ENCODE measurements at places on chromosomes 16 and 17. TPM values are rescaled to one million over a fixed set of nuclear protein-coding genes. Genes with fewer than 3 reads are reported as not detected.

- no peak for DNase-seq
These were observed 157.0 kb downstream of the CCDC182 start for GRCh38 chr17:57588086-57588485.

DNA sequence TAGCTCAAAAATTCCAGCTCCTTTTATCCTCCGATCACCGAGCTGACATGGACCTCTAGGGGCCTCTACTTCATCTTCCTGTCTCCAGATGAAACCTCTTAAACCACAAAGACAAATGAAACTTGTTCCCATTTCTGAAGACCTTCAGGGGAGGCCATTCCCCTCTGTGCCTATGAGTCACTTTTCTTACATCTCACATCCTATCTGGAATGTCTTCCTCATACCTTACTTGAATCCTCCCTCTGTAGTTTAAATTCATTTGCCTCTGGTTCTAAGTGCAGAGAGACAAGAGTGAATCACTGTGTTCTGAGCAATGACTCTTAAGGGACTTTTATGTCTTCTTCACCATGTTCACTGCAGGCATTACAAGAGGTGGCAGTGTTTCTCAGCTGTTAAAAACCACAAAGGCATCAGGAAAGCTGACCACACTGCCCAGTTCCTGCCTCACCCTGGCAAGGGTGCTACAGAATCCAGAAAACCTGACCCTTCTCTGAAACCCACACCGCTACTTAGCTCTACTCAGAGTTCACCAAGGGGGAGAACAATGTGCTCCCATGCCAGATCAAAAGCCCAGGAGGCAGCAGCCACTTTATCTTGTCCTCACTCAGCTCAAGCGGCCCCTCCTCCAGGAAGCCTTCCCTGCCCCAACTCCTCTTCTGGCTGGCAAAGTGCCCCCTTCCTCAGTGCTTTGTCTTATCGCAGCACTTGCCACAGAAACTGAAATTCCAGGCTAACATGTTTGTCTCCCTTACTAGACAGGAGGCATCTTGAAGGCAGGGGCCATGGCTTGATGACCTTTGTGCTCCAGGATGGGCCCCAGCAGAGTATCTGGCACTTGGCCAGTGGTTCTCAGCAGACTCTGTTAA, 6.4 kb downstream of the CUEDC1 start:
- DNase-seq = no peak

The RNF40 gene
- total RNA-seq = 47.9 TPM

- no peak for DNase-seq
These were observed 12.0 kb downstream of the VAC14 start for GRCh38 chr16:70788668-70789594.

The SLC22A31 gene
- total RNA-seq = not detected

DNA sequence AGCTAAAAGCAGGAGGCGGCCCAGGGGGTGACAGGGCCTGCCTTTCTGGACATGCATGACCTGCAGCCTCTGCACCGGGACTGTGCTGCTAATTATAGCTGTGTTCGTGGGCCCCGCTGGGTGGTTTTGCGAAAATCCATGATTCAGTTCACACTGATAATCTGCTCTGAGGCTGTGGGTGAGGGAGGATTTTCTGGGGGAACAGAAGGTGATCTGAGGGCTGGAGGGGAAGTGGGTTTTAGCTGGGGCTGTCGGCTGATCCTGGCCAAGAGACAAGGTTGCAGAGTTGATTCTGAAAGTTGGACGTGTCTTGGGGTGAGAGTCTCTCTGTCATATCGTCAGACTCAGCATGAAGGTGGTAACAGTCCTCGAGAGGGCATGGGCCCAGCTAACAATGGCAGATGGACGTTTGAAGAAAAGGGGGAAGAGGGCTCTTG, 187.5 kb upstream of the ZNF469 start:
- no peak for DNase-seq

The SCARF1 gene
- 10.9 TPM for total RNA-seq

DNA sequence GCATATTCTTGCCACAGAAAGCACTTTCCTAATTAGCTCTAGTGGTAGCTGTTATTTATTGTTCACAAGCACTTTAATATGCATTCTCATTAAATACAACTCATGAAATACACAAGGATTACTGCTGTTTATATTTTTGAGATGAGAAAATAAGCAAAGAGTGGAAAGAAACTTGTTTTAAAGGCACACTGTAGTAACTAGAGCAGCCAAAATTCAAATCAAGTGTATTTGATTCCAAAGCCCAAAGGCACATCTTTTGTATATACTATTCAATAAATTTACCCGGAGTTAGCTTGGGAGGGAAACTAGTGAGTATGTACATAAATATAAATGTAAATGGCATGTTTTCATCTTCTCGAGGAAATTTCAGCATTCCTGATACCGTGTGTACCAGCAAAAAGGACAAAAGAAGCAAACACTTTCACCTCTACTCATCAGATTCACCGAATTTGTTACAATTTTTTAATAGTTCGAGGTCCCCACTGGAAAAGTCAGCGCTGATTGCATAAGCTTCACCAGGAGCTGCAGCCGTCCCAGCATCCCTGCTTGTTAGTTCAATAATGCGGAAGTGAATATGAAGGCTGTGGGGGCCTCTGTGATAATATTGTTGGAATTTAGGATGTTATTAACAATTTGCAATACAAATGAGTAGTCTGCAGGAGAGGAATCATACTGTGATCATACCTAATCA, 371.6 kb upstream of the MON1B start:
- DNase-seq = no peak

DNA sequence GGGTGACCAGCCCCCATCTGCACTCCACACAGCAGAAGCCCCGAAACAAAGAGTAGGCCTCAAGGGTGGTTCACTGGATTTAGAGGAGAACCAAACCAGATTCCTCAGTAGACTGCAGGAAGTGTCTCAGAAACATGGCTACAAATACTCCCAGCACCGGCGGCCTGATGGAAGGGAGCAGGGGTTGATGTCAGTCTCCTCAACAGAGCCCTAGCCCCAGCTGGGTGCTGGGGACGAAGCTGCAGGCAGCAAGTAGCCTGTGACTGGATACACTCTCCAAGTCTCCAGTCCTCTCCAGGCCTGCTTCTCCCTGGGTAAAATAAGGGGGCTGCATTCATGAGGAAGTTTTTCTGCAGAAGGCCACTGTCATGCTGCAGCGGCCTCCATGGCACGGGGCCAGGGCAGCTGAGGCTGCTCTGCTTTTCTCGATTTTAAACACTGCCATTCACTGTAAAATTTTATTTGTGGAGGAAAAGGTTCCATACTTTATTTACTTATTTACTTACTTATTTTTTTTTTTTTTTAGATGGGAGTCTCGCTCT, 36.7 kb upstream of the SREBF1 start:
- no peak for DNase-seq

DNA sequence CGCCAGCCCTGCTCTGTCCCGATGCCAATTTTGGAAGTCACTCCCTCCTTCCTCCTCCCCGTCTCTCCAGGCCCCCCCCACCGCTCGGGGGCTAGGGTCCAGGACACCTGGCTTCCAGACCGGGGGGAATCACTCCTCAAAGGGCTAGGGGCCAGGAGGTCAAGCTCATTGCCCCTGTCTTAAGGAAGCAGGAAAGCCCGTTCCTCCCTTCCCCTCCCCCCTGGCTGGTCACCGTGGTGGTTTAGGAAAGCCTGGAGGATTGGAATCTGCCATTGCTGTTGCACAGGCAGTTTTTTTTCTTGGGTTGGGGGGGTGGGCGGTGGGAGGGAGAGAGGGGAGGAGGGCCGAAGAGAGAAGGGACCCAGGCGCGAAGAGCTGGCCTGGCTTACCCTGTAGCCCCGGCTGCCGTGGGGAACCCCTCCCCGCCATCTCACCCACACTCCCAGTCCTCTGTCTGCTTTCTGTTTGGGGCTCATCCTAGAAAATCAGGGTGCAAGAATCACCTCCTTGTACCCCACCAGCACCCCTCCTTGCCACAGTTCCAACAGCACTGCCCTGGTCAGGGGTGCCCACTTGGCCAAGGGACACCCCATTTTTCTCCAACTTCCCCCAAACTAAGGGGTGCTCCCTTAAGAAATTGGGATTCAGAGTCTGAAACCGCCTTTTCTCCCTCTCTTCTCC, 2.9 kb upstream of the BCL6B start:
- DNase-seq = peak; percentile 70

DNA sequence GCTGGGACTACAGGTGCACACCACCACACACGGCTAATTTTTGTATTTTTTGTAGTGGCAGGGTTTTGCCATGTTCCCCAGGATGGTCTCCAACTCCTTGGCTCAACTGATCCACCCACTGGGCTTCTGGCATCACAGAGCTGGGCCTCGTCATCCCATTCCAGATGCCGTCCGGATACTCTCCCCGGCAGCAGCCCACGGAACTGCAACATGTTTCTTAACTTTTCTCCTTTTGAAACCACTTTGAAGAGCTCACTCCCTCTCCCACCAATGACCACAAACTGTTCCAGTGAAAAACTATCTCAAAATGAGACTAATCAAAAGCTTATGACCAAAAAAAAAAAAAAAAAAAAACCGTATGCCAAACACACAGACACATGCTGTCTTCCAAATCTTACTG, 17.6 kb downstream of the PEMT start:
- no peak for DNase-seq

GRCh38 chr17:15957206-15957605, 12.3 kb downstream of the ADORA2B start:
- DNase-seq = no peak

- no peak for DNase-seq
These were observed 8.0 kb downstream of the BRD7 start for GRCh38 chr16:50360779-50361178.

DNA sequence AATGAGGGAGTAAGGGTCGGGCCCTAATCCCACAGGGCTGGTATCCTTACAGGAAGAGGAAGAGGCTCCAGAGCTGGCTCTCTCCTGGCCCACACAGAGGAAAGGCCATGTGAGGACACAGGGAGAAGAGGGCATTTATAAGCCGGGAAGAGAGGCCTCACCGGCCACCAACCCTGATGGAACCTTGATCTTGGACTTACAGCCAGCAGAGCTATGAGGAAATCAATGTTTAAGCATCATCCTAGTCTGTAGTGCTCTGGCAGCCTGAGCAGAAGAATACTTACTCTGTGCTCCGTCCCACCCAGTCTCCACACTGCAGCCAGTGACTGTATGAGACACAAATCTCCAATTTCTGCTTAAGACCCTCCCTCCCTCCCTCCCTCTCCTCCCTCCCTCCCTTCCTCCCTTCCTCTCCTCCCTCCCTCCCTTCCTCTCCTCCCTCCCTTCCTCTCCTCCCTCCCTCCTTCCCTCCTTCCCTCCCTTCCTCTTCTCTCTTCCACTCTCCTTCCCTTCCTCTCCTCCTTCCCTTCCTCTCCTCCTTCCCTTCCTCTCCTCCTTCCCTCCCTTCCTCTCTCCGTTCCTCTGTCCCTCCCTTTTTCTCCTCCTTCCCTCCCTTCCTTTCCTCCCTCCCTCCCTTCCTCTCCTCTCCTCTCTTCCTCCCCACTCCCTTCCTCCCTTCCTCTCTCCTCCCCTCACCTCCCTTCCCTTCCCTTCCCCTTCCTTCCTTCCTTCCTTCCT, 8.9 kb upstream of the TMEM220 start:
- no peak for DNase-seq

DNA sequence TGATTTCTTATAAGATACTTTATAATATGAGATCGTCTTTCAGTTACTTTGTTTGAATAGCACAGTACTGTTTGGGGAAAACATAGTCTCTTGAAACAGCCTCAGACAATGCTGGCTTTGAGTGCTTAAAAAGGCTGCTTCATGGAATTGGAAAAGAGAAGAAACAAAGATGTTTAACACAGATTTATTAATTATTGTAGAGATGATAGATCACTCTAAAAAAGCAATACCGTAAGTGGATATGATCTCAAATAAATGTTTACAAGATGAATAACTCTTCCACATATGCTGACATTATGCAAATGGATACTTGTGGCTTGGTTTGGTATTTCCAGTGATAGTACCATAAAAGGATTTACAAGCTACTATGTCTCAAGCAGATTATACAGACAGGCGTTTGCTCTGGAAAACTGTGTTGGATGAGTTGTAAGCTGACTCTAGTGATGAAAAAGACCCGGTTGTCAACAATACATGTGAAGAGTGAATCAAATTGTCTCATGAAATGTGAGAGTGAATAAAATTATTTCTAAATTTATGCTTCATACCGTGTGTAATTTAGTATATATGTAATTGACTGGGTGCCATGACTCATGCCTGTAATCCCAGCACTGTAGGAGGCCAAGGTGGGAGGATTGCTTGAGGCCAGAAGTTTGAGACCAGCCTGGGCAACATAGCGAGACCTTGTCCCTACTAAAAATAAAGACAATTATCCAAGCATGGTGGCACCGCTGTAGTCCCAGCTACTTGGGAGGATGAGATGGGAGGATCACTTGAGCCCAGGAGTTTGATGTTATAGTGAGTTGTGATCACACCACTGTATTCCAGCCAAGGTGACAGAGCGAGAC, 105.4 kb downstream of the FTO start:
- no peak for DNase-seq

The NSMCE1 gene
- total RNA-seq = 27.2 TPM

DNA sequence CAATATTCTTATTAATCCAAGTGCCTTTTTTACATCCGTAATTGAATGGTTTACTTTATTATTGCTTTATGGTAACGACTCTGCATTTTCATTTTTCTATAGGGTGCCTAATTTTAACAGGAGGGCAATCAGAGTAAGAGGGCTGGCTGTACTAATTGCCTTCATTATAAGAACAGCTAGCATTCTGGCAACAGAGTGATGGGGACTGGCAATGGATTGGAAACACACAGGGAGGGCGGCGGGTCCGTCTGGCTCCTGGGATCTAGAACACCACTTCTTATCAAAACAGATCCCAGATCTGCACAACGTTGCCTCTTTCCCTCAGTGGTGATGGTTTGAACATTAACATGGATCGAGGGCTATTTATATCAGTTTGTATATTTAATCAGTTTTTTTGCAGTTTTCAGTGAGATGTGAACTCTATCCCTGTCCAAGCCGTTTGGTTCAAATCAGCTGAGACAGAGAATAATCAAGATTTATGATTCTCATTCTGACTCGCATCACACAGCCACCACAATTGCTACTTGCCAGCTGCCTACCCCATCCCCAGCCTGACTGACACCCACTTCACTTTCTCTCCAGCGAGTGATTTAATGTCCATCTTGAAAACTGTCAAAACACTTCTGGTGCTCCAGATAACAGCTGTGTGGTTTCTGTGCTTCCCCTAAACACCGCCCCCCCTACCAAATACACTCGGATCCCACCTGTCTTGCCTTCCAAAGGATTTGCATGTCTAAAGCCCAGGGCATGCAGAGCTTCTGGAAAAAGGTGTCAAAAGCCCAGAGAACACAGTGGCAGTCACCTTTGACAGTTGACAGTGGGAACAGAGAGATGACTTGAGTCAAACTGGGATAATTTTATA, 327.9 kb downstream of the HS3ST4 start:
- DNase-seq = no peak

GRCh38 chr16:50103764-50104163, 38.0 kb downstream of the HEATR3 start:
- no peak for DNase-seq

DNA sequence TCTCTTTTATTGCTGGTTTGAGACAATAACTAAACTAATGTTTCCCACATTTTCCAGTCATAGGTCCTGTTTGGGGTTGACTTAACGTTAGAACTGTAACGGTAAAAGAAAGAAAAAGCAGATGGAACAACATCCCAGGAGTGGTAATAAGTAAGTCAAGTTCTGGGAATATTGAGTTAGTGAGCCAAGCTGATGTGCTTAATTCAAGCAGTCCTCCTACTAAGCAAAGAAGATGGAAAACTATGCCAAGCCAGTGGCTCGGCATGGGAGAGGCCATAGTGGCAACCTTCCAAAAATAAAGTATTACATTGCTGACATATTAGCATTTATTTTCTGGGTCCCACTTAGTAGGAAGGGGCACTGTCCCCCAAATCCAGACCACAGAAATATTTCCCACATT, 161.7 kb upstream of the CDH5 start:
- DNase-seq = no peak

The NUPR1 gene
- 50.2 TPM for total RNA-seq
